Neural progenitor cell (in vitro differentiated cells): ENCODE measurements at places on chromosomes 1 and 21. TPM values are rescaled to one million over a fixed set of nuclear protein-coding genes. Genes with fewer than 3 reads are reported as not detected.

DNA sequence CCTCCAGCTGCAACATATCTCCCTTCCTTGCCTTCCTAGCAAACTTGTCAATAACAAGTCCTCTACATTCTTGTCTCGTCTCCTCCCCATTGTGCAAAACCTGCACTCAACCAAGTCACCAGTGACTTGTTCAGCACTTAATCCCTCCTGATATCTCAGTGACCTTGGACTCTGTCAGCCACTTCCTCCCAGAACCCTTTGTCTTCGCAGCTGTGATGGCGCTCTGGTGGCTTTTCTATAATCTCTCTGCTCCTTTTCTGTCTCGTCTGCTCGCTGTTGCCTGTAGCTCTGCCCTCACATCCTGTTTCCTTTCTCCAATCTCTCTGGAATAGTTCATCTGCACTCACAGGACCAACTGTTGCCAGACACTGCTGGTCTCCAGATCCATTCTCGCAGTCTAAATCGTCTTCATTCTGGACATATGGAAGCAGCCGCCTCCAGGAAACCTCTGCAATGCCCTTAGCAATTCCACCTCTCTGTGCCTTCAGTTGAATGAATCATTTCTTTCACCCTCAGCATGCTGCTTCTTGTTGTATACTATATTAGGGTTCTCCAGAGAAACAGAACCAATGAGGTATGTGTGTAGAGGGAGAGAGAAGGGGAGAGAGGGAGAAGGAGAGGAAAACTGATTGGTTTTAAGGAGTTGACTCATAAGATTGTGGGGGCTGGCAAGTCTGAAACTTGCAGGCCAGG lies 17.4 kb upstream of the IFNAR2 start:
- no peak for DNase-seq

OR6N1 gene
- not detected in 2 replicates for total RNA-seq

DNA sequence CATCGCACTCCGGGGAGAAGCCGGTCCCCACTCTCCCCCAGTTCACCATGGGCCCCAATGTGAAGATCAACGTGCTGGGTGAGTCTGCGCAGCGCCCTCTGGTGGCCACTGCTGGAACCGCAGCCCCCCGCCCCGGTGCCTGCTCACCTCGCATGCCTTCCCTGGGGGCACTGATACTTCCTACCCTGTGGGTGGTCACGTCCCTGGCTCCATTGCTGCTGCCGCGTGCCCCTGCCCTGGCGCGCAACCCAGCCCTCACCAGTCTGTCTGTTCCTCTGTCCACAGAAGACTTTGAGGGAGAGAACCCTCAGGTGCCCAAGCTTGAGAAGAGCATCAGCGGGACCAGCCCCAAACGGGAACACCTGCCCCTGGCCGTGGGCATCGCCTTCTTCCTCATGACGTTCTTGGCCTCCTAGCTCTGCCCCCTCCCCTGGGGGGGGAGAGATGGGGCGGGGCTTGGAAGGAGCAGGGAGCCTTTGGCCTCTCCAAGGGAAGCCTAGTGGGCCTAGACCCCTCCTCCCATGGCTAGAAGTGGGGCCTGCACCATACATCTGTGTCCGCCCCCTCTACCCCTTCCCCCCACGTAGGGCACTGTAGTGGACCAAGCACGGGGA lies 7.6 kb downstream of the EFNA3 start:
- DNase-seq, result peak; percentile 76

LPAR3 gene
- total RNA-seq, result 2.4 and 4.0 TPM in 2 replicates

DNA sequence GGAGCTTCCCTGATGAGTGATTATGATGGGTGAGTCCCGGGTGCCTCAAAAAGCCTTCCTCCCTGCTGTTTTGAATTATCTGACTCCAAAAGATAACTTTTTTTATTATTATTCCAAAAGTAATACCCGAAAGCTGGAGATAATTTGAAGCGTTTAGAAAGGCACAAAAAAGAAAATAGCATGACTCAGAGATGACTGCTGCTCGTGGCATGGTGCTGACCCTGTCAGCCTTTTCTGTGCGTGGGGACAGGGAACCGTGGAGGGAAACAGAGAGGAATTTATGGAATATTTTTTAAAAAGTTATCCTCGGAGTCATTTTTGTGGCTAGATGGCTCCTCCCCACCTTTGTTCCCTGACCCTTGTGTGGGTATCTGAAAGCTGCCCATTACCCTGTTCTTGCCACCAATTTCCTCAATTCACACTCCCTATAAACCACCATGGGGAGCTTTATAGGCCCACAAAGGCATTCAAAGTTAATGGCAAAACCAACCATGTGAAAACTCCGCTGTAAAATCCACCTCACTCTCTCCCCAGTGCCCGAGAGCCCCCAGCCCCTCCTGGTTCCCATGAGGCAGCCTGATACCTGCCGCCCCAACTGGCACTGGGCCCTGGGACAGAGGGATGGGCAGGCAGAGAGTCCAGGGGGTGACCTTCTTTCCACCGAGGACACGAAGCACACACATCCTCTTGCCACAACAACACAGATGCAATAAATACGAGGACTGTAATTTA lies 37.5 kb downstream of the IGSF21 start:
- no peak for DNase-seq

GRCh38 chr1:202104073-202104472 lies 18.6 kb upstream of the GPR37L1 start:
- DNase-seq, result no peak

- no peak for DNase-seq
These were observed 154.2 kb upstream of the NRIP1 start for GRCh38 chr21:15219039-15219438.

- peak; percentile 76 for DNase-seq
These were observed 918 bp downstream of the MIB2 start for GRCh38 chr1:1616045-1616790.

CC2D1B gene
- 9.4 and 15.9 TPM in 2 replicates for total RNA-seq

PSRC1 gene
- 78.1 and 134 TPM in 2 replicates for total RNA-seq
